ENCODE measurements at places on chromosomes 2 and 18.

- no peak for DNase-seq
Observed at GRCh38 chr18:62590799-62591590, 68.2 kb downstream of the ZCCHC2 start.

- no peak for DNase-seq
Observed at GRCh38 chr18:45024357-45025088, 343.8 kb downstream of the SETBP1 start.

GRCh38 chr2:47344890-47345589, 57.9 kb upstream of the MSH2 start:
- no peak for DNase-seq

- no peak for DNase-seq
Observed at GRCh38 chr2:113230531-113230930, 48.2 kb downstream of the PAX8 start.

- peak; percentile 55 for DNase-seq
Observed at GRCh38 chr2:134669731-134670669, 48.8 kb downstream of the TMEM163 start.

DNA sequence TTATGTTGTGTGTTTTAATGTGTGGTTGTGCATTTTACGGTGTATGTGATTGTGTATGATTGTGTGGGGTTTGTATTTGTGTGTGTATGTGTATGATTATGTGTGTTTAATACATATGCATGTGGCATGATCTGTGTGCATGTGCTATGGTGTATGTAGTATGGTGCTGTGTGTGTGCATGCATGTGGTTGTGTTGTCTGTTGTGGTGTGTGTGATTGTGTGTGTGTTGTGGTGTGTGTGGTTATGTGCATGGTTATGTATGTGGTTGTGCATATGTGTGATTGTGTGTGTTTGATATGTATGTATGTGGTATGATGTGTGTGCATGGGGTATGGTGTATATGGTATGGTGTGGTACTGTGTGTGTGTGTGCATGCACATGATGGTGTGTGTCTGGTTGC, 148.1 kb upstream of the AGAP1 start:
- no peak for DNase-seq

- DNase-seq = no peak
Observed at GRCh38 chr2:217902379-217903141, 100.2 kb downstream of the TNS1 start.

DNA sequence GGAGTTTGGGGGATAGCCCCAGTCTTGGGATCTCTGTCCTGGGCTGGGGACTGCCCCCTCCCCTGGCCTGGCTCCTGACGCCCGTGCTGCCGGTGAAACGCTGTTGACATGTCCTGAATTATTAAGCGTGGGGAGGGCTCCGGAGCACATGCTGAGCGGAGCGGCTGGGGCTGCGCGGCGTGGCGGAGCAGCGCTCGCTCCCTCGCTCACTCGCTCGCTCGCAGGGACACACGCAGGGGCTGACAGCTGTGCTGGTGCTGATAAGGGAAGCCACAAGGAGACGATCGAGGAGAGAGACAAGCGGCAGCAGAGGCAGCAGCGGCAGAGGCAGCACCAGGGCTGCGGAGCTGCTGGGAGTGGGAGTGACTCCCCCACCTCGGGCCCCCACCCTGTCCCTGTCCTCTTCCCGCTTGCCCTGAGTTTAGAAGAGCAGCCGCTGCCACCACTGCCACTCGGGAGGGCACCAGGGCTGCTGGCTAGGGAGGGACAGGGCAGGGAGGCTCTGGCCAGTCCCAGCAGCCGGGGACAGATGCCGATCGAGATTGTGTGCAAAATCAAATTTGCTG, at the start of gene ASIC4:
Gene ASIC4, plus strand, starts transcription at position 287 of the 566 bp plus-strand sequence. Its CDS starts 243 bp downstream, at position 530.
- no peak for DNase-seq

DNA sequence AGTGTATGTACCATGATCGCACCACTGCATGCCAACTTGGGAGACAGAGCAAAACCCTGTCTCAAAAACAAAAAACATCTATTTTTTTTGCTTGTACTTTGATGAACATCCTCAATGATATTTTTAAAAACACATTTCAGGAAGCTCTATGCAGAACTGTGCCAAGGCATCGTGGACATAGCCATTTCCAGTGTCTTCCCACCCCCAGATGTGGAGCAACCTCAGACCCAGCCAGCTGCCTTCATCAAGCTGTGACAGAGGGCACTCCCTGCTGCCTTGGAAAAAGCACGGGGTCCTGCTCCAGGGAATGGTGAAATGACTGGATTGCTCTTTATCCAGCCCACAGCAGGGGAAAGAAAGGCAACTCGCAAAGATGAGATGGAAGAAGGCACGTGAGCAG, 13.7 kb upstream of the POLR1B start:
- DNase-seq = no peak

DNA sequence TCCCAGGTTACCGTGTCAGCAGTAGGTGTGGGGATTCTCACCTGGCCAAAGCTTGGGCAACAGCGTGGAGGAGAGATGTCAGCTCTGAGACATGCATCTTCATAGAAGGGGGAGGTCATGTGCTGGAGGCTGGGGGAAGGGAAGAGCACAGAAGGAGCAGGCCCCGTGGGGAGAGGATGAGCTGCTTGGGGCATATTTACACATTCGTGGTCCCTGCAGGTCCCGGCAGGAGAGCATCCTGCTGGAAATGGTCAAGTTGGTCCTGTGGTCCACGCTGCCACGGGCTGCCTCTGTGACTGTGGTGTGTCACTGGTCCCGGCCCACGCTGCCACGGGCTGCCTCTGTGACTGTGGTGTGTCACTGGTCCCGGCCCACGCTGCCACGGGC, 195.1 kb upstream of the TWIST2 start:
- DNase-seq = no peak

- no peak for DNase-seq
Observed at GRCh38 chr18:55248495-55248894, 289.2 kb upstream of the CCDC68 start.

DNA sequence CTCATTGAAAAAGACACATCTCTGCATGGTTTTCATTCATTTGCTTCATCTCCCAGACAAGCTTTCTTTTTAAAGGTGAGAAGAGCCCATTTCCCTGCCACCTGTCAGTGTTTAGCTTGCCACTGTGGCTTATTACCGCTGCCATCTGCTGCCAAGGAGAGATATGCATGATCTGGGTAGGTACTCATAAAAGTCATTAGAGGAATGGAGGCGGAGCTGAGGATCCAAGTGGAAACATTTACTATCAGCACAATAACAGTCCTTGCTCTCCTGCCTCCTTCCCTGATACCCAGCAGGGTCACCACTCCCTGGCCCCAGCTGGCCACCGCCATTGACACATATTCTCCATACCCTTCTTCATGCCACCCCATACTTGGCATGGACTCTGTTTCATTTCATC, 390.4 kb downstream of the TSN start:
- DNase-seq = no peak

DNA sequence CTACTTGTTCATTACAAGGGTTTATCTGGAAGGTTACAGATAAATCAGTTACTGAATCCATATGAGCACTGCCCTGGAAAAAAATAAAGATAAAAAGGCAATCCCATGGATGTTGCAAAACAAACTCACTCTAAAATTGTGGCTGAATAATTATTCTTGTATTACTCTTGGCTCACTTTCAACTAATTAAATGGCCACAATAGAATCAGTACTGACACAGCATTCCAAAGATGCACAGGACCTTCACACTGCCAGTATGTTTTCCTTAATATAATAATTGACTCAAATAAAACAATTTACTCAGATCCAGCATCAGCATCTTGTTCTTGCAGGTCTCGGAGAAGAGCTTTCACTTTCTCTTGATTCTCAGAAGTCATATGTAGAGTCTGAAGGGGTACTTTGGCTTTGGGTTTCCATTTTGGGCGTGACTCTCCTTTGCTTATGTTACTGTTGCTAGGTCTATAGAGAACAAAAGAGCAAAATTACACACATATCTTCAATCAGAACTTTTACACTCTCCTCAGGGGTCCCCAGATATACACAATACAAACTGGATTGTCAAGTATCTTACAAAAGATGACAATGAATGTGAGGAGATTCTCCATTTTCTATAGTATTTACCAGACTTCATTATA, 12.6 kb downstream of the DHX57 start:
- no peak for DNase-seq

- DNase-seq = no peak
Observed at GRCh38 chr18:47160256-47160655, 10.0 kb upstream of the HDHD2 start.

DNA sequence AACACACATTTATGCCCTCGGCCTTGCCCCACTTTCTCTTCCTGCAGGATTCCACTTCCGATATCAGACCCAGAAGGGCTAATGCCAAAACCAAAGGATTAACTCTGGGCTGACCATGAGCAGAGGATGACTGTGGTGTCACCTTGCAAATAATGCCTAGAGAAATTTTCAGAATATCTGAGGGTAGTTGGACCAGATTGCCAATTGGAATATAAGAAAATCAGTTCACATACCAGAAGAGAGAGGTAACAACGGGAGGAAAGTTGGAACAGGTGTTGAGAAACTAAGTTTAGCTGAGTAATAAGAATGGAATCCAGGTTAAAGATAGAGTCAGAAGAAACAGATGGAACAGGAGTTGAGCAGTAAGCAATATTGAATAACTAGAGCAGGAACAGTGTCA, 232.7 kb upstream of the UBE2E3 start:
- DNase-seq = no peak

- no peak for DNase-seq
Observed at GRCh38 chr18:76741346-76741745, 81.0 kb upstream of the ZNF236 start.

All from activated T-cell treated with anti-CD3 and anti-CD28 coated beads, Interleukin-2, amount 50 U/mL, for 4 hours (primary cell).